T47D (cell line): ENCODE measurements at places on chromosomes 3 and 15.
A peak's percentile ranks its signal among the peaks of the same experiment; 100 is the strongest.

DNA sequence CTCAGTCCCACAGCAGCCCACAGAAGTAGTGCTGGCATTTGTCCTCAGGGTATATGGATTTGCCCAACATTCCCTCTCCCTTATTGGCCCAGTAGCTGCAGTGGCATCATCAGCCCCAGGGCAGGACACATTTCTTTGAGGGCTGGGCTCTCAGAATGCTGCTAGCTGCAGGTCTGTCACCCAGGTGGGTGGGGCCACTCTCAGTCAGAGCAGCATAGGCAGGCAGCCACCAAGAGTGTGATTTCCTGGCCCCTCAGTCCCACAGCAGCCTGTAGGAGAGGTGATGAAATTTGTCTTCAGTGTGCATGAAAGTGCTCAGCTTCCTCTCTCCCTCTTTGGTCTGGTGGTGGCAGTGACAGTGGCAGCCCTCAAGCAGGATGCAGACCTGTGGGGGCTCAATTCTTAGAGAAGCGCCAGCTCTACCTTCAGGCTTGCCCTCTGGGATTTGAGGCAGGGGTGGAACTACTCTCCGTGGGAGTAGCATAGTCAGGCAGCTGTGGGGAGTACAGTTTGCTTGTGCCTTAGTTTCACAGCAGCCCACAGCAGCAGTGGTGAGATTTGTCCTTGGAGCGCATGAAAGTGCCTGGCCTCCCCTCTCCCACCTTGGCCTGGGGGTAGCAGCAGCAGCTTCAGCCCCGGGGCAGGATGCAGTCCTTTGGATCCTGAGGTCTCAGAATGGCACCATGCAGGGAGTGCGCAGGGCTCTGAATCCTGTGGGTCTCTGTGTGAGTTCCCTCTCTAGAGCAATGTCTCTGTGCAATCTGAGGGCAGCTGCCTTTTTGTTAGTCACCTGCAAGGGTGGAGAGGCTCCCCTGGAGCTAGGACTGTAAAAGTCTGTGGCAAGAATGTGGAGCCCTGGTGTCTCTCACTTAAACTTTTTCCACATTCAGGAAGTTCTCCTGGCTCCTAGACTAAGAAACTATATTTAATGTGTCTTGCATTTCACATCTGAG, 1229.1 kb downstream of the ROBO2 start:
- DNase-seq, result no peak

- peak; percentile 26 for DNase-seq
These were observed 2.7 kb downstream of the SLC6A20 start for GRCh38 chr3:45793482-45794176.

- DNase-seq, result no peak
These were observed 1.7 kb upstream of the RAB8B start for GRCh38 chr15:63187589-63188226.

DNA sequence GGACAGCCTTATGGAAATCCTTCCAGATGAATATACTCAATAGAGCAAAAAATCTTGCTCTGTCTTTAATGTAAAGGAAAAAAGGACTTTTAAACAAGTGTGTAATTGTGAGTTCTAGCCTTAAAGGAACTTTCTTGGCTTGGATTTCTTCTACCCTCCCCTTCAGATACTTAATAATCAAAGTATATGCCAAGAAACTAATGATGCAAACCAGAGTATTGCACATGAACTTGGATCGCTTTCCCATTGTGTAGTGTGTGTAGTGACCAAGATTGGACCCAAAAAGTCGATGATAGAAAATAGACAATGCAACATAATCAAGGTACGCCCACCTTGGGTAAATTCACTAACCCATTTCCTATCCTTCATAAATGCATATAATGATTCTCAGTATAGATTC, 123.8 kb downstream of the TIGIT start:
- no peak for DNase-seq

DNA sequence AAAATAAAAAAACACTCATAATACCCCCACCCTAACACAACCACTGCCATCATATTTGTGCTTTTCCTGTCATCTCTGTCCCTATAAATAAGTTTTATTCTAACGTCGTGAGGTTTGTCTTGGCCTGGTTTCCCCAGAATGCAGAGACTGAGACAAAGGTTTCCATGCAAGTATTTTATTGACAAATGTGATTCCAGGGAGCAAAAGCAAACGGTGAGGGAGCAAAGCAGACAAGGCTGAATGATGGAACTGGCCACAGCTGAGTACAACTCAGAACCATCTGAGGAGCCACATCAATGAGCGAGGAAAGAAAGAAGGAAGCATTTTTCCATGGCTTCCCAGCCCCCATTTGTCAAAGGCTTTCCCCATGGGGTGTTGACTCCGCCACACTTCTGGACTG, 37.7 kb upstream of the LARS2 start:
- DNase-seq, result no peak

- no peak for DNase-seq
These were observed 200.8 kb downstream of the CNTN3 start for GRCh38 chr3:74413547-74414241.

GRCh38 chr3:102599819-102600576, 165.2 kb downstream of the ZPLD1 start:
- no peak for DNase-seq

DNA sequence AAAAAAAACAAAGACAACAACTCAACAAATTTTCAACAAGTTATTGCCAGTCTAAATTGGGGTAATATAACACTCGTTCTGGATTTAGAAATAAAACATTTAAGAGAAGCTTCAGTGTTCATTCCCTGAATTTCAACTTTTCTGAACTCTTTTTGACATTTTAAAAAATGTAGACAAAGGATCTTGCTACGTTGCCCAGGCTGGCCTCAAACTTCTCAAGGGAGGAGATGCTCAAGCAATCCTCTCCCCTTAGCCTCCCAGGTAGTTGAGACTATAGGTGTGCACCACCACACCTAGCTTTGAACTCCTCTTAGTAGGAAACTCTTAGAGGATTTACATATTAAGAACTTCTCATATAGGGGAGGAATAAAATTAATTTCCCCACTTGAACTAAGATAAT, 91.9 kb downstream of the AKAP13 start:
- DNase-seq, result no peak

DNA sequence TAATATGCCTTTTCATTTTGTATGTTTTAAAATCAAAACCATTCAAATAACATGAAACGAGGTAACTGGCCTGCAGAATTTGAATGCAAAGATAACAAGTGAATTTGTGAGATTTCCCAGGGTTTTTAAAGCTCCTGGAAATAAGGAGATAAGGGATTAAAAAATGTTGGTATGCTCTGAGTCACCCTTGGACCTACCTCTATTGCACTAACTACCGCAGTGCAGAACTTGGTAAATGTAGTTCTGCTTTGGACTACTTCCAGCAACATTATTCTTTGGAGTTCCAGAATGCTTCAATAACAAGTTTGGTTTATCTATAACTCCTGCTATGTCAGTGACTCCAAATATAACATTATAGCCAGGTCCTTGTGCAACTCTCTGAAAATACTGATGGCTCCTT, 201.7 kb downstream of the GAP43 start:
- no peak for DNase-seq

- no peak for DNase-seq
These were observed 534.6 kb downstream of the FOXP1 start for GRCh38 chr3:71048948-71049347.

DNA sequence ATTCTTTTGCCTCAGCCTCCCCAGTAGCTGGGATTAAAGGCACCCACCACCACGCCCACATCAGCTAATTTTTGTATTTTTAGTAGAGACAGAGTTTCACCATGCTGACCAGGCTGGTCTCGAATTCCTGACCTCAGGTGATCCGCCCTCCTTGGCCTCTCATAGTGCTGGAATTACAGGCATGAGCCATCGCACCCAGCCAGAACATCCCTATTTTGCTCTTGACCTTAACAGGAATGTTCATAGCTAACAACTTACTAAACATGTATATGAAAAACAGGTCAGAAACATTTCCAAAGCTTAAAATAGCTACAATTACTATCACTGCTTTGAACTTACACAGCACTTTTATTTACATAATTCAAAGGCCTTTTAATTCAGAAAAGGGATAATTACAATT, 33.7 kb downstream of the UQCC5 start:
- no peak for DNase-seq

GRCh38 chr3:38353151-38353550, 6.6 kb downstream of the XYLB start:
- no peak for DNase-seq

DNA sequence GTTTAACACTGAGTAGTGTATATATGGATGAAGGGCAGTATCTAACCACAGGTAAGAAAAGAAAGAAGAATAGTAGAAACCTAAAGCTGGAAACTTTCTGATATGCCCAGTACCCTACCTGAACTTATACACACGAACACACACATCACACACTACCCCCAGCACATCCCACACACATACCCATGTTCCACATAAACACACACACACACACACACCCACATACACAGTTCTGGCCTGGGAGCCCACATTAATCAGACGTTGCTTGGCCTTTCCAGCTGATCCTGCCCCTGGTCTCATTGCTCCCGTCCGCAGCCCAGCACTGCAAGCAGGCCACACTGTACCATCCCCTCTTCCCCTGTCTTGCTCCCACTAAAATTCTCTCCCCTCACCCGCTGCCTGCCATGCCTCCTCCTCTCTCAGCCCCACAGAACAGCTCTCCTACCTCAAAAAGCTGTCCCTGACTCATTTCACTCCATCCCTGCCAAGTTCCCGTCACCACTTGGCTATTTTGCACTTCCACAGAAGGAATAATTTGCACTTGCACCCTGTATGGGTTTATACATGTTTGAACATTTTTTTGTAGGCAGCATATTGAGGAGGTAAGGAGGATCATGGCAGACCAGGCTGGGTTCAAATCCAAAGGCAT, 185.8 kb upstream of the PPP2R3A start:
- DNase-seq, result no peak

- DNase-seq, result no peak
These were observed 124.3 kb downstream of the IGSF11 start for GRCh38 chr3:118910332-118910731.

DNA sequence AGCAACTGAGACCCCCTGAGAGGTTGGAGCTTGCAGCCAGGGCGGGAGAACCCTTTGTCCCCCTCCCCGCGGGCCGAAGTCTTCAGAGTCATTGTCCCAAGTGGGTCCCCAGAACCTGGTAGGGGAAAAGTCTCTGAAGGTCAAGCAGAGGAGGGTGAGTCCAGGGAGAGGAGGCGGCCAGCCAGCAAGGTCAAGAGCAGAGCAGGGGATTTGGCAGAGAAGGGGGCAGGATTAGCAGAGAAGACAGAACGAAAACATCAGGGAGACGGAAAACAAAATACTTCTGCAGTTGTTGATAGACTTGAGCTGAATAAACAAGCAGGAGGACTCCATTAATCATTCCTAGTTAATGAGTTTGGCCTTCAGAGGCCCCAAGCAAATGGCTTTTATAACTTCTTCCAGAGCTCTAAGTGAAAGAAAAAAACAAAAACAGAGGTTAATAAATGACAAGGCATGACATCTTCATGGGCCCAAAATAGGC, 66.7 kb downstream of the GRIP2 start:
- no peak for DNase-seq
